ENCODE measurements at places on chromosomes 3 and 15. TPM values are rescaled to one million over a fixed set of nuclear protein-coding genes. Genes with fewer than 3 reads are reported as not detected.

TOMM70 gene
- 31.3 TPM for total RNA-seq

ZMYND10 gene
- 32.8 TPM for total RNA-seq

- H3K27ac ChIP-seq, result no peak overlapping the region
- no peaks in the 10 kb centered on the region for H3K27me3 ChIP-seq
- no peaks in the 10 kb centered on the region for H3K36me3 ChIP-seq
- no peak for DNase-seq
- no peak overlapping the region for H3K4me3 ChIP-seq
These were observed 94.1 kb downstream of the FAM43A start for GRCh38 chr3:194779729-194780224.

KCNH8 gene
- 0.12 TPM for total RNA-seq

SLCO3A1 gene
- total RNA-seq, result 42.5 TPM

THAP10 gene
- 2.4 TPM for total RNA-seq

DNA sequence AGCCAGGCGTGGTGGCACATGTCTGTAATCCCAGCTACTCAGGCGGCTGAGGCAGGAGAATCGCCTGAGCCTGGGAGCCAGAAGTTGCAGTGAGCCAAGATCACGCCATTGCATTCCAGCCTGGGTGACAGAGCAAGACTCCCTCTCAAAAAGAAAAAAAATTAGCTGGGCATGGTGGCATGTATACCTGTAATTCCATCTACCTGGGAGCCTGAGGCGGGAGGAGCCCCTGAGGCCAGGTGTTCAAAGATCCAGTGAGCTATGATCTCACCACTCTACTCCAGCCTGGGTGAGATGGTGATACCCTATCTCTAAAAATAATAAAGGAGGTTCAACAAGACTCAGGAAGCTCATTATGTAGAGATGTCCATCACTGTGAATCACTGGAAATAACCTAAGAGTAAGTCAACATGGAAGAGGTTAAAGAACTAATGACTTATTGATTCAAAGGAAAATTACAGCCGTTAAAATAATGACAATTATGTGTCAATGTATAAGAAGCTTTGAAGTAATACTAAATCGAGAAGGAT is 19.8 kb upstream of the RAB7A start:
- H3K27ac ChIP-seq, result no peak overlapping the region
- no peak overlapping the region for H3K4me3 ChIP-seq
- no peaks in the 10 kb centered on the region for H3K36me3 ChIP-seq
- no peak for DNase-seq
- no peaks in the 10 kb centered on the region for H3K27me3 ChIP-seq

- no peak for DNase-seq
- H3K4me3 ChIP-seq, result no peak overlapping the region
- no peaks in the 10 kb centered on the region for H3K27me3 ChIP-seq
- peaks cover 9% of the 10 kb centered on the region for H3K4me1 ChIP-seq
- no peaks in the 10 kb centered on the region for H3K36me3 ChIP-seq
These were observed 11.0 kb upstream of the RAB7A start for GRCh38 chr3:128714887-128715491.

- no peaks in the 10 kb centered on the region for H3K27me3 ChIP-seq
- no peaks in the 10 kb centered on the region for H3K36me3 ChIP-seq
- no peak for DNase-seq
- H3K27ac ChIP-seq, result no peak overlapping the region
- H3K4me3 ChIP-seq, result no peak overlapping the region
These were observed 712.4 kb upstream of the UBE2E2 start for GRCh38 chr3:22490747-22491146.

SH2D7 gene
- not detected for total RNA-seq
